Activated CD4-positive, alpha-beta T cell treated with anti-CD3 and anti-CD28 coated beads, Interleukin-10, Interleukin-2, amounts not matched to agents 100 ng/mL and 50 ng/mL, durations not matched to agents 16 hours and 8 hours (primary cell): ENCODE measurements at places on chromosomes 11 and 22.

DNA sequence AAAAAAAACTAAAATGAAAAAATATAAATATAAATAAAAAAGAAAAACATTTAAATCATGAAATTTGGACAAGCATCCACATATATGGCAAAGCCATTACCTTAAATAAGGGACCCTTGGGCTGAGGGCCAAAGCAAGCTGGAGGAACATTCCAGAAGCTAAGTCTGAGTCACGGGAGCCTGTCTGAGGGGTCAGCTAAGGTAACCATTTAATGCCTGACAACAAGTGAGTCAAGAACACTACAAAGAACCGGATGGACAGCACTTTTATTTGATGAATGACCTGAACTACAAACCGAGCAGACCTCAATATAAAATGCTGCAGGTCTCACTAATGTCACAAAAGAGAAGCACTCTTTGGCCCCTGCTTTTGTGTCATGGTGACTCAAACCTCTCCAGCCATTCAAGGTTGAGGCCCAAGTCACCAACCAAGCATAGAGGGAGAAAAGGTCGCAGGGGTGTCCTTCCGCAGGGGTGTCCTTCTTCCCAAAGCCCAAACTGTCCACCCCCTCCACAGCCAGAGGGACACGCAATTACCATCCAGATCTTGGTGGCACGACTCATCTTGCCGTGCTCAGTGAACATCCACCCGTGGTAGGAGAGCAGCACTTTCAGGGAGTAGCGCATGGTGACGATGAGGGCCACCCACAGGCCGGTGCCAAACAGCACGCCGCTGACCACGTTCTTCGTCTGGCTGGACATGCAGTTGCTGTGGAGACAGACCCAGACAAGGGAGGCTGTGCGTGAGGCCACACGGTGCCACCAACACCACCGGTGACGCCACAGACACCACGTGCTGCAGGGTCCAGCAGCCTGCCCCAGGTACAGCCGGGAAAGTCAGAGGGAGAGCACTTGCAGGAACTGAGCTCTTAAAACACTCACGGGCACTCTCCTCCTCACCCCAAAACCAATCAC lies 34.5 kb downstream of the CPT1A start:
- DNase-seq, result no peak

GRCh38 chr11:26936109-26936508 lies 57.8 kb upstream of the FIBIN start:
- DNase-seq, result no peak

- DNase-seq, result peak; percentile 63
These were observed 38.2 kb upstream of the LYVE1 start for GRCh38 chr11:10606536-10607208.

DNA sequence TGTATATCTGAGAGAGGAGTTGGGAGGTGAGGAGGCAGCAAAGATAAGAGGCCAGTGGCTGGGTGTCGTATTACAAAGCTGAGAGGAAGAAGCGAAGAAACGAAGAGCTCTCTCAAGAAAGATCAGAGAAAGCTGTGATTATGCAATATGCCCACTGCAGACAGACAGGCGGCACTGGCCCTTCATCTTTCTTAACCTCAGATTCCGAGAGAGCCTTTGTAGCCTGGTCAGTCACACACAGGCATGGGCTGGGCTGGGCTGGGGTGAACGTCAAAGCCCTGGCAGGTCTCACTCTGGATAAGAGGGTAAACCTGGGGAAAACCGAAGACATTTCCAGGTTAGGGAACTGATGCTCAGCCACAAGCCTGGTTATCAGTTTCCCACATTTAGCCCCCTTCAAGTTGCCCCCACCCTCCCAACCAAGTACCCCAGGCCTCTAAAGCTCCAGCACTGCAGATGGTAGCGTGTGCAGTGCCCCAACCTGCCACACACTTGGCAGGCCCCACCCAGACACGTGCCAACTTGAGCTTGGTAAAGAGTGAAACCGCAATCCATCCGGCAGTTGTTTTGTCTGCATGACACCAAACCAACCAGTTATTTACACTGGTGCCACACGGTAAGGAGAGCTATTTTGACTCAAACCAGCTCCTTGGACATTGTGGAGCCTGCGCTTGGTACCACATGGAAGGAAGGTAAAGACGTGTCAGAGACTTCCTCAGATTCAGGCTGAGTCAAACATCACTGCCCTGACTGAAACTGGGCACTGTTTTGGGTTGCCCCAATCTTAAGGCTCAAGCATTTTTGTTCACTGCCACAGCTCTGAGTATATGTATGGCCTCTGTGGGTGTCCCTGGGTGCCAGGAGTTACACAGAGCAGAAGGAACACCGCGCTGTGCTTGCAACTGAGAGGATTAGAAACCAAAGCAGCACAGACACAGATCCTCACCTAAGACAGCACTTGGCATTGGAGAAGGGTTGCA lies 135.9 kb downstream of the FDX1 start:
- no peak for DNase-seq

DNA sequence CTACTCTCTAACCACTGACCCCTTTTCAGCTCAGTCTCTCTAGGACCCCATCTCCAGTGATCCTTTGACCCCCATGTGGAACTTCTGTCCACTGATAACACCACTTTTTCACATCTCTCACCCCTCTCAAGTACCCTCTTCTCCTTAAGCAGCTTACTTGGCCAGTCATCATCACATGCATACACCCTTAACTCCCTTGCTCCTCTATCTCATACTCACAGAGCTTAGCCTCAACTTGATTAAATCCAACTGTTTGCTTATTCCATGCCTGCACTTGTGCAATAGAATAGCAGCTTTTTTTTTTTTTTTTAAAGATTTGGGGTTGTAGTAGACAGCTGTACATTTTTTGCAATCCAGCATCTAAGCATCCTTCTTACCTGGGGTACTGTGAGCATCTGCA lies 22.2 kb downstream of the AQP11 start:
- DNase-seq, result no peak

DNA sequence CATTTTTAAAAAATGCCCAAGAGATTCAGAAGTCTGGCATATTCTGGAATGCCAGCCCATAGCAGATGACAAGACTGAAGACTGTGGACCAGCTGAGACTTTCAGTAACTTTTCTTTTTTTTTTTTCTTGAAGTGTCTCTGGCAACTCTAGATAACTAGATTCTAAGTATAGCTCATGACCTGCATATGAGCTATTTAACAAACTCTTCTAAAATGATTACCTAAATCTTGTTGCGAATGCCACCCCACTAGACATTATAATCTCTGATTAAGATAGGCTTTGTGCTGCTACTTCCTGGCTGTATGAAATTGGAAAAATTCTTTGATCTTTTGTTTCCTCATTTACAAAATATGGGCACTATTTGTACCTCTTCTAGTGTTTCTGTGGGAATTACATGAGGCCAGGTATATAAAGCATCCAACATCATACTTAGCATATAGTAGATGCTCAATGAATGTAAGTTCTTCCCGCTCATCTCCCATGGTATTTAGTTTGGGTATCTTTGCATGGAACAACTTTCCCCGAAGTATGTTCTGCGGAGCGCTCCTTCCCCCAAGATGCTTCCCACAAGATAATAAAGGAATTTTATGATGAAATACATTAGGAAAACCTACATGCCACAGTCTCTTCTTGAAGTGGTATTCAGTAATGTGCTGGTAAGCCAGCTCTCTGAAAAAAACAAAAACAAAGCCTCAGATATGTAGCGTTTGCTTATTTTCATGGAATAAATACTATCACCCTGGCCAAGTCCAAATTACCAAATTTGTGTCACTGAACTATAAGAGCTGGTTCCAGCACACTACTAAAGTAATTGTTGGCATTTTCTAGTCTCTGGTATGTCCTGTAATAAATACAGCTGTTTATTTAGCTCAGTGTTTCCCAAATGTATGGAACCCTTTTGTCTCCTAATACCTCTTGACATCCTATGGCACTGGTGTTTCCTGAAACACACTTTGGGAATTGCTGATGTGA lies 86.8 kb upstream of the TIMP3 start:
- DNase-seq, result no peak

- no peak for DNase-seq
These were observed 79.2 kb downstream of the CASP12 start for GRCh38 chr11:104819107-104819506.

GRCh38 chr11:22479971-22480720 lies 142.0 kb downstream of the SLC17A6 start:
- DNase-seq, result no peak

DNA sequence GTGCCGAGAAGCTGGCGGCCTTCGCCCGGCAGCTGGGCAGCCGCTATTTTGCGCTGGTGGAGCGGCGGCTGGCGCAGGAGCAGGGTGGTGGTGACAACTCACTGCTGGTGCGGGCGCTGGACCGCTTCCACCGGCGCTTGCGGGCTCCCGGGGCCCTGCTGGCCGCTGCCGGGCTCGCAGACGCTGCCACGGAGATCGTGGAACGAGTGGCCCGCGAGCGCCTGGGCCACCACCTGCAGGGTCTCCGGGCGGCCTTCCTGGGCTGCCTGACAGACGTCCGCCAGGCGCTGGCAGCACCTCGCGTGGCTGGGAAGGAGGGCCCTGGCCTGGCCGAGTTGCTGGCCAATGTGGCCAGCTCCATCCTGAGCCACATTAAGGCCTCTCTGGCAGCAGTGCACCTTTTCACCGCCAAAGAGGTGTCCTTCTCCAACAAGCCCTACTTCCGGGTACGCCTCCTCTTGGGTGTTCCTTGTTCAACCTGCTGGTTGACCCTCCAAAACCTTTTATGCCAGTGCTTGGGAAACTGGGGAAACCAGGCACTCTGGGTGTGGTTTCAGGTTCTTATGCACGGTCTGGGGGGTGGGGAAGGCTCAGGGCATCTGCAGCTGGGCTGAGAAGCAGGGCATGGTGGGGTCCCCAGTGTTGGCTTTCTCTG lies 3.1 kb upstream of the TM7SF2 start:
- no peak for DNase-seq

GRCh38 chr11:19673924-19674729 lies 38.5 kb upstream of the NAV2 start:
- no peak for DNase-seq

- DNase-seq, result peak; percentile 96
These were observed 31.3 kb upstream of the YPEL1 start for GRCh38 chr22:21766691-21767462.

DNA sequence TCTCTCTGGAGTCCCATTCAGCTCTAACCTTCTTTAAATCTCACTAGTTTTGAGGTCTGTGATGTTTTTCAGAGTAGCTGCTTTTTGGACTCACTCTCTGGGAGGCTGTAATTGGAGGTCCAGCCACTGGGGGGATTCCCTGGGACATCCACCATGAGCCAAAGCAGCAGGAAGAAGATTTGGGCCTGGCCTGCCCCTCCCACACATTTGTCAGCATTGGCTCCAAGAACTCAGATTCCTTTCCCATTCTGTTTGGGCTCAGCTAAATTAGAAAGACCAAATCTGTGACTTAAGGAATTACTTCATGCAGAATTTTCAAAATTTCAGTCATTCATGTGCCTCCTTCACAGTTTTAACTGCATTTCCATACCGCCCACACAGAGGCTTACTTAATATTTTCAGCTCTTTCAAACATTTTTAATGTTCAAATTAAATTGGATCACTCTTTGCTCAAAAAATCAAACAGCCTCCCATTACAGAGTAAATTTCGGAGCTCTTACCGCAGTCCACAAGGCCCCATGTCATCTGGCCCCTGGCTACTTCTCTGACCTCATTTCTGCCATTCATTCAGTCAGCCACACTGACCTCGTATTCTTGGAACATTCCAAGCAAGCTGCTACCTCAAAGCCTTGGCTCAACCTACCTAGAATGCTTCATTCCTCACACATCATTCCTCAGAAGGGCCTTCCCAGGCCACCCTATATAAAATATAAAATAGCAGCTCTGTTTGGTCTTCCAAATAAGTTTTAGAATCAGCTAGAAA lies 54.5 kb upstream of the RRAS2 start:
- DNase-seq, result peak; percentile 27

DNA sequence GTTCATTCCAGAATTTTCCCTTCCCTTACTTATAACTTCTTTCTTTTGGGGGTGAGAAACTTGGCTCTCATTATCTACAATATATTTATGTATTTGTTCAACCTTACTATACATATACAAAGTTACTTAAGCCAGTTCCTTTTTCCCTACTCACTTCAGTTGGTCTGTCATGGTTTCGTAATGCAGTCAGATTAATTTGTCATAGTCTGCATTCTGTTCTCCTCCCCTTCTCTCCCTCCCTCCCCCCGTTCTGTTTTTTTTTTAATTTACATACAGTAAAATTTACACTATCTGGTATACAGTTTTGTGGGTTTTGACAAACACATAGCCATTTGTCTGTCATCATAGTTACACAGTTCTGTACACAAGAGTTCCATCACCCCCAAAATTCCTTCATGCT lies 71.8 kb upstream of the ADORA2A start:
- DNase-seq, result no peak

DNA sequence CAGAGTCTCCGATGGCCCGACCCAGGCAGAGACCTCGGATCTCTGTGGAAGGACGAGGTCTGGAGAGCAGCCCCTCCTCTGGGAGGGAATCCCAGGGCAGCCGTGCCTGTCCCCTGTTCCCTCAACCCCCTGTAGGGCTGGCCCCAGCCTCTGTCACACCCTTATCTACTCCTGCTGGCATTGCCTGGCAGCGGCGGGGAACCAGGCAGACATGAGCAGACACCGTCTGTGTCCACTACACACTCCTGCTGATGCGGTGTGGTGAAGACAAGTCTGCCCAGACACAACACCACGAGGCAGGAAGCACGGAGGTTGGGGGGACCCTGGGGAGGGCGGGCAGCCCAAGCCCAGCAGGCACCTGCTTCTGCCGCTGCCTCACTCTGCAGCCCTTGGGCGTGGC lies 52.5 kb upstream of the A4GALT start:
- no peak for DNase-seq

- DNase-seq, result no peak
These were observed 63.8 kb upstream of the APOA1 start for GRCh38 chr11:116901211-116901610.

GRCh38 chr11:61357233-61357893 lies 4.3 kb downstream of the CYB561A3 start:
- no peak for DNase-seq

DNA sequence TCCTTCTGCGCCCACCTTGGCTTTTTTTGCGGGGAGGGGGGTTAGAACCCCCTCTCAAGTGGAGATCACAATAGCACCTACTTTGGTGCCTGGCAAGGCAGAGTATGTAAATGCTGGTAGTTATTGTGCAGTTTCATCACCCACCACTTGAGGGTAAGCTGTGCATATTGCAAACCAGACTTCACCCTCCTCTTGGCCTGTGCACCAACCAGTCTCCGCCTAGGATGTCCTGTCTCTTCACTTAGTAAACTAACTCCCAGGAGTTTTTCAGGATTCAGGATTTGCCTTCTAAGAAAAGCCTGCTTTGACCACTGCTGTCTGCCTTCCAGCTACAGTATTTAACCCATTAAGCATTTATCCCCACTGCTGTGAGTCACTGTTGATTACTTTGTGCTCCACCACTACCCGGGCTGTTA lies 2.0 kb upstream of the UBXN1 start:
- DNase-seq, result peak; percentile 71

GRCh38 chr22:31753005-31753633 lies 700 bp upstream of the DEPDC5 start:
- no peak for DNase-seq

DNA sequence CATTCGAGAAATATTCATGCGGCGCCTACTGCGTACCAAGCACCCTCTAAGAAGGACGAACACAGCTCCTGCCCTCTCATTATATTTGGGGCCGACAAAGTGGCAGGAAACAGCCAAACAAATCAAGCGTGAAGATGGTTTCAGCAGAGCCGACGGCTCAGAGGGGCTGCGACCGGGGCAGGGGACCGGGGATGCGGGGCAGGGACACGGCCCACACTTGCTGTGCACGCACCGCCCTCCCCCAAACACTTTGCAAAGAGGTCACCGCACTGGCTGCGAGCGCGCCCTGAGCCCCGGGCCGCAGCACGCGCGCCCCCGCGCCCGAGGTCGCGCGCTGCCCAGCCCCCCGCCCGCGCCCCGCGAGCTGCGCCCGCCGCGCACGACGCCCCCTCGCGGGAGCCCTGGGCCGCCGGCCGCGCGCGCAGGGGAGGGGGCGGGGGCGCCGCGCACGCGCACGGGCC lies 255 bp upstream of the SYNGR1 start:
- DNase-seq, result no peak

GRCh38 chr11:26626346-26626745 lies 54.3 kb upstream of the MUC15 start:
- DNase-seq, result no peak
